ENCODE measurements at places on chromosomes 2 and 18.
A peak's percentile ranks its signal among the peaks of the same experiment; 100 is the strongest.

GRCh38 chr2:30741576-30741975, 65.7 kb downstream of the CAPN13 start:
- no peak for DNase-seq

GRCh38 chr2:193502363-193503035, 1307.8 kb upstream of the TMEFF2 start:
- no peak for DNase-seq

- DNase-seq = no peak
Observed at GRCh38 chr2:100243631-100244030, 78.7 kb downstream of the LONRF2 start.

DNA sequence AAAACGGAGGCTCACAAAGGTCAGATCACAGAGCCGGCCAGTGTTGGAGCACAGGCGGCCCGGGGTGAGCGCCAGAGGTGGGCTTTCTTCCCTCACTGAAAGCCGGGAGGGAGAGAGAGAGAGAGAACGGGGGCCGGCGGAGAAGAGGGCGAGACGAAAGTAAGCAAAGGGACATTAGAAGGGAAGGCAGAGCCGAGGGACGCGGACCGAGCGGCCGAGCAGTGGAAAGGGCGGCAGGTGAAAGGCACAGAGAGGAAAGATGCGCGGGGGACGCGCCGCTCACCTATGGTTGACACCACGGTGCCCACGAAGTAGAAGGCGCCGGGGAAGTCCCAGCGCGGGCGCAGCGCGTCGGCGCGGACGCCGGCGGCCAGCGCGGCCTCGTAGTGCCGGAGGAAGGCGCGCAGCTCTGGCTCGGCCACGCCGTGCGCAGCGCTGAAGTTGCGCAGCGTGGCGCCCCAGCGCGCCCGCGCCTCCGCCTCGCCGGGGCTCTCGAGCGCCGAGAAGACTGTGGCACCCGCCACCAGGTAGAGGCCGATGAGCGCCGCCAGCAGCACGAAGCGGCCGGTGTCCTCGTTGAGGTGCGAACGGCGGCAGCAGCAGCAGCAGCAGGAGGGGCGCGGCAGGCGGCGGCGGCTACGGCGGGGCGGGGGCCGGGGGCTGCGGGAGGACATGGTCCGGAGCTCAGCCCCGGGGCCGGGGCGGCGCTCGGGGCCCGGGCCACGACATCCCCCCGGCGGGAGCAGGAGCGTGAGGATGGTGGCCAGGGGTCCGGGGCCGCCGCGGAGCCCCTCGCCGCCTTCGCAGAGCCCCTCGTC, 166.9 kb downstream of the MSH2 start:
- peak; percentile 40 for DNase-seq

GRCh38 chr18:62558015-62558663, 35.3 kb downstream of the ZCCHC2 start:
- peak; percentile 18 for DNase-seq

All from B cell (primary cell).